ENCODE measurements at places on chromosomes 1 and 21.

DNA sequence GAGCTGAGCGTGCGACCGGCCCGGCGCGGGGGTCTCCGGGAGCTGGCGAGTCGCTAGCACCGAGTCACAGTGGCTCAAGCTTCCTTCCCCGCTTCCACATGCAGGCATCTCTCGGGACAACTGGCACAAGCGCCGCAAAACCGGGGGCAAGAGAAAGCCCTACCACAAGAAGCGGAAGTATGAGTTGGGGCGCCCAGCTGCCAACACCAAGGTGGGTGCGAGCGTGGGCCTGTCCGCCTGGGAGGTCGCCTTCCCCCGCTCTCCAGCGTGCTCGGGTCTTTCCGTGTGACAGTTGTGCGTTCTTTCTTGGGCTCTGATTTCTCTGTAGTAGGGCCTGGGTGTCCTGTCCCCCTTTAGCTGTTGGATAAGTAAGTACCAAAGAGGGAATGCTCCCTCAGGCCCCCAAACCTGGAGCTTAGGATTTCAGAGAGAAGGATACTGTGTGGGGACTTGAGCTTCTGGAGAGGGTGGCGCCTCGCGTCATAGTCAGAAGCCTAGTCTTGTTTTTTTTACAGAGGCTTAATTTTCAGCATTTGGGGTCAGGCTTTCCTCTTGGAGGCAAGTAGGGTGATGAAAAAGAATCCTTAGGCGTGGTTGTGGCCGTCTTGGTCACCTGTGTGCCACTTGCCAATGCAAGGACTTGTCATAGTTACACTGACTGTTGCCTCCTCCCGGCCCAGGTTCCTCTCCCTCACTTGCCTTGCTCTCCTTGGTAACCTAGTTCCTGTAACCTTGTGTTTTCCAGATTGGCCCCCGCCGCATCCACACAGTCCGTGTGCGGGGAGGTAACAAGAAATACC is 790 bp downstream of the RPS8 start:
- DNase-seq = peak; percentile 45

DNA sequence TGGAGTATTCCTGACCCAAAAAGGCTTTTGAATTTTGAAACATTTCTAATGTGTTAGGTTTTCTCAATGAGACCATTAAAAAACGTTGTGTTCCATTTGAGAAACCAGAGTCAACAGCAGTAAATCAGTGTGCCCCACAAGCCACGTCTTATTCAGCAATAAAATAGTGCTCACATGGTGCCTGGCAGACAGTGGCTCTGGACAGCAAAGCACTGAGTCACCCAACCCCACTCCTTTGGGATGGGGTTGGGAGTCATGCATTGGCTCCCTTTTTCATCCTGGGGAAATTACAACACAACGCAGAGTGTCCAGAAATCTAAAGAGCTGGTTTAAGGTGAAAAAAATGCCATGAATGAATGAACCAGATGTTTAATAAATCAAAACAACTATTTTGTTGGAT is 46.5 kb downstream of the KCNJ15 start:
- peak; percentile 34 for DNase-seq

DNA sequence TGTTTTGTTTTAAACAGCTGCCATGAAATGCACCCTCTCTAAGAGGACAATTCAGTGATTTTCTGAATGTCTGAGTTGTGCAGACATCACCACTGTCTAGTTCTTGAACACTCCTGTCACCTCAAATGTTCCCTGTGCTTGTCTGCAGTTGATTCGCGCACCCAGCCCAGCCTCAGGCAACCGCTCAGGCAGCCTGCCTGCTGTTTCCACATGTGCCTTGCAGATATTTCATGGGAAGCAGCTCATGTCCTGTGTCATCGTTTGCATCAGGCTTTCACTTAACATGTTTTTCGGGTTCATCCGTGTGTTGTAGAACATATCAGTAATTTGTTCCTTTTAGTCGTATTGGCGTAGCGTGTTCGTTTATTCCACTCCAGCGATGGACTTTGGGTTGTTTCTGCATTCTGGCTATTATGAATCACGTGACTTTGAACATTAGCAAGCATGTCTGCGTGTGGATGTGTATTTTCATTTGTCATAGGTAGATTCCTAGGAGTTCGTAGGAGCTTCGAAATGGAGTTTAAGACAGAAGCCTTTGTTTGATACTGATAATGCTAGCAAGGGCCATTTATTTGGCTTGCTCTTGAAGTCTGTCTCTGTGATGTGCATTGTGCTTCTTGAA is 12.1 kb downstream of the ADARB1 start:
- no peak for DNase-seq

DNA sequence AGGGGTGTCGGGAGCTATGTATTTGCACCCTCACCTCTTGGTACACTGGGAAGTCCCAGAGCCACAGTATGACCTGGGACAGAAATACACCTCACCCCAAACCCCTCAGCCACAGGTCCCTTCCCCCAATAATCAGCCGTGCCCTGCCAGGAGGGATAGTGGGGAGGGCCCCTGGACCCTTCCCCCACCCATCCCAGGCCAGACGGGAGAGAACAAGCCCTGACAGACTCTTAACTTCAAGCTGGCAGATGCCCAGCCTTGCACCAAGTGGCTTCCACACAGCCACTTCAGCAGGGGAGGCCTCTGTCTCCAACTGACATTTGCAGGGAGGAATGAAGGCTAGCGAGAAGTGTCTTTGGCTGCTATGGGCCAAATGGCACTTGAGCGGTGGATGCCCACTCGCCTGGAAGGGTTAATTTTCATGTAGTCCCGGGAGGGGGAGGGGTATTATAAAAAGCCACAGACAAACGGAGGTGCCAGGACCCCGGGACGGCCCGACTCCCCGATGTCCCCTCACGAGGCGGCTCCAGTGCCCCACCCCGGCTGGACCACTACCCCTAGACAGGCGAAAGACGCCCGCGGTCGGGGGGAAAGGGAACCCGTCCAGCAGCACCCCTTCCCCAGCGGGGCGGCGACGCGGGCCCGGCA is 495 bp downstream of the SYNC start:
- no peak for DNase-seq

GRCh38 chr1:24564695-24565094 is 8.8 kb downstream of the NCMAP start:
- no peak for DNase-seq

DNA sequence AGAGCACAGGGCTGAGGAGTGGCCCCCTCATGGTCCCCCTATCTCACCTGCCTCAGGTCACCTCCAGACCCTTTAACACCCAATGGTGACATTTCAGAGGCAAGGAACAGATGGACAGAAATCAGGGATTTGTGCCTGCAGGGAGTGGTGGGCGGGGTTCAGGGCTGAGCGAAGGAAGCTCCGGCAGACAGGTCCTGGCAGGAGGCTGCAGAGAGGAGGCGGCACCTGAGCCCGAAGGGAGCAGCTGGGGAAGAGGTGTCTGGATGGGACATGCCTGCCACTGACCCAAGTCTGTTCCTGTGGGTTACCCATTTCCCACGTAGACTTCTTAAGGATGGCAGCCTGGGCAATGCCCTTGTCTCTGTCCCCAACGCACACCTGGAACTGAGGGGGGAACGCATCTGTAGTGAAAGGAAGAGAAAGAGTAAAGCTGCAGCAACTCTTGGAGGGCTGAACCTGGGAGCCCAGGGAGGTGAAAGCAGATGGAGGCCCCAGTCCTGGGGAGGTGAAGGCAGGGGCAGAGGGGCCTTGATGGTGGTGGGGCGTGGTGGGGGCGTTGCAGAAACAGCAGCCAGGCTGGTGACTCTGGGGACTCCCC is 61.6 kb upstream of the ADARB1 start:
- DNase-seq = no peak

DNA sequence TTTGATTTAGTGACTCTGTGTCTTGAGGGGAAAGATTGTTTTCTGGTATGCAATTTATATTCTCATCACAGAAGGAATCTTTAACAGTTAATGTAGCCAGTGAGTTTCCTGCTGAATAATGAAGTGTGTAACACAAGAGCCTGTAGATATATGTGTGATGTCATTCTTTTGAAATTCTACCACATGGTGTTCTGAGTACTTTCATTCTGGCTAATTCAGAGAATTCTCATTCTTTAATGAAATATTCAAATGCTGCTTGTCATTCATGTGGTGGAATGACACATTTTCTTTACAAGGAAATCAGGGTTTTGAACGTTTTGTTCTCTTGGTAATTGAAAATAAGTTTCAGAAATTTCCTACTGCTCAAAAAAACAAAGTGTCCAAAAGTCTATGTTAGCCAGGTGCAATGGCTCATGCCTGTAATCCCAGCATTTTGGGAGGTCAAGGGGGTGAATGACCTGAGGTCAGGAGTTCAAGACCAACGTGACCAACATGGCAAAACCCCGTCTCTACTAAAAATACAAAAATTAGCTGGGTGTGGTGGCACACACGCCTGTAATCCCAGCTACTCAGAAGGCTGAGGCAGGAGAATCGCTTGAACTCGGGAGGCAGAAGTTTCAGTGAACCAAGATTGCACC is 79.6 kb downstream of the MAP3K21 start:
- DNase-seq = no peak

DNA sequence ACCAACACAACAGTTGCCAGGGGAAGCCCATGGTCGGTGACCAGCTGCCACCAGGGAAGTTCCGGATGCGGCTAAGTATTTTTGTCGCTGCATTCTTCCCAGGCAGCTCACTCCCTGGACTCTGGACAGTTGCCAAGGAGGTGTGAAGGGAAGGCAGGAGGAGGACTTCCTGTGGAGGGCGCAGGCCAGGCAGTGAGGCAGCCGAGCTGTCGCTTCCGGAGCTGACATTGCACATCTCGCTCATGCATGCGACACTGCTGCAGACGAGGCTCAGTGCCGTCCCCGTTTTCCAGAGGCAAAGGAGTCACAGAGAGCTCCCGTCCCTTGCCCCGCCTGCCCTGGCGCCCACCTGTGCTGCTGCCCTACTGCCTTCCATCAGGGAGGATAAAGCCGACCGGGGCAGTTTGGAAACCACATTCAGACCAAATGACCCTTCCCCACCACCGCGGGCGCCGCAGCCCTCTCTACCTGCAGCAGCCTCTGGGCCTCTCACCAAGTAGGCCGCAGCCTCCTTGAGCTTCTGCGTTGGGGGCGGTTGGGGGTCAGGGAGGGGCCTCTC is 81.4 kb downstream of the NENF start:
- peak; percentile 55 for DNase-seq

DNA sequence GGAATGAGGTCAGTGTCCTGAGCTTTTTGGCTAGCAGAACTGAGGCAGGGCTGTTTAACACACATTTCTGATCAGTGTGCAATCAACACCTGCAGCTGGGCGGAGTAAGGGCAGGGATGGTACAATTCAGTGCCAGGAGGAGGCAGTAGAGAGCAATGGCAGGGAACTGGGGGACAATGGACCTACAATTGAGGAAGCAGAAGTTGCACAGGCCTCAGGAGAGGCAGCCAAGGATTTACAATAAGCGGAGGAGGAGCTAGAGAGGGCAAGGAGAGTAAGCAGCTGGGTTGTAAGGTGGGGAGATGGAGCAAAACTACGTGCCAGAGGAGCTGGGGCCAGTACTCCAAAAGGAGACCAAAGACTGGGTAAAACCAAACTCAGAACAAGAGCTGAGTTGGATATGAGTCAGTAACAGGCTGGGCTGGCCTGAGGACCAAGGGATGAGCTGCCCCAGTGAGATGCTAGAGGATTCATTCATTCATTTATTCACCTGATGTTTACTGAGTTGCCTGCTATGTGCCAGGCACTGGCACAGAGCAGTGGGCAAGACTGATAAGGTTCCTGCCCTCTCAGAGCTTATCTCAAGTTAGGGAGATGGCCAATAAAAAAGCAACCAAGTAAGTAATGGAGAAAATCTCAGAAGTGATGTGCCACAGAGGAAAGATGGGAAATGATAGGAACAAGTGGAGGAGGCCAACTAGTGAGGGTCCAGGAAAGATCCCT is 10.4 kb upstream of the GALE start:
- DNase-seq = peak; percentile 94

DNA sequence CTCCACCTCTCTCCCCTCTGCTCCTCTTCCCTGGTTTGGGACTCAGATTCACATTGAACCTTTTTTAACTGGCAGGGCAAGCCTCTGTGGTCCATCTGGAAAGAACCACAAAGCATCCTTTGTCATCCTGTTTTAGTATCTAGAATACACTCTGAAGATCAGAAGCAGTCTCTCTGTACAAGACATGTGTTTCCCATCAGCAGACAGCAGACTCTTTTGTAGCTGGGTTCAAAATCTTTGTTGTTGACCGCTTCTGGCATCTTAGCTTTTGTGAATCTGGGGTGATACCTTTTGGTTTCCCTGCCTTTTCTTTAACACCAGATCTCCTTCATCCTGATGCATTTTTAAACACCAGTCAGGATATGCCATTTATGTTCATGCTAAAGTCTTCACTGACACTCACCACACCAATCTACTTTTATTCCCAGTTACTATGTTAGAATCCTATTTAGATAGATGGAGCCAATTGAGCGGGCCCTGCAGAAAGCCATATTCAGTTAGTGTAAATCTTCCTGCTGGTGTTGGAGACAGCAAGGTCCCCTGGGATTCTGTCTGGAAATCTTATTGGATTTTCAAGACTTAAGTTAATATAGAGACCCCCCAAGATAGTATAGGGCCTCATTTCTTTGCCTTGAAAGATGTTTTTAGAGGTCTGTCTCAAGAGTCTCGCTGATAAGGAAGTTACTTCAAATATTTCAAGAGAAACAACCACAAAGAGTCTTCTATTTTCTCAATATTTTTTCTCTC is 51.1 kb downstream of the ST6GALNAC3 start:
- DNase-seq = no peak

DNA sequence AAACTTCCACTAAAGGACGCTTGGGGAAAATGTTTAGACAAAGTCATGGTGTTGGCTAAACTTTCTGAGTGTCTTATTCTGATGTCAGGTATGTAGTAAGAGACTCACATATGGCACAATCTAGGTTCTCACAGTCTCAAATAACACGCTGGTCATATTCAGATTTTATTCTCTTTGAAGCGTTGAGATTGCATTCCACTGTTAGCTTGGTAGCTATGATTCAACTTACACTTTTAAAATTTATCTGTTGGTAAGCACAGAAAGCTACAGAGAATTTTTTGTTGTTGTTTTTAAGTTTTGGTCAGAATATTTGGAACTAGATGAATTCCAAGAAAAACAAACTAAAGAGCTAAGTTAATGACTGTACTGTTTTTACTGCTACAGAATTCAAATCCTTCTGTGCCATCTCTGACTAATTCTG is 126.7 kb downstream of the PRRX1 start:
- DNase-seq = no peak

- no peak for DNase-seq
Measured at GRCh38 chr1:224149709-224150108, 33.3 kb upstream of the DEGS1 start.

- no peak for DNase-seq
Measured at GRCh38 chr1:32208891-32209328, at the start of gene DCDC2B. TSS of gene DCDC2B (plus strand) at chr1:32209089. CDS start at chr1:32209094, 5 bp downstream.

- no peak for DNase-seq
Measured at GRCh38 chr1:228161866-228162265, 3.7 kb upstream of the IBA57 start.

DNA sequence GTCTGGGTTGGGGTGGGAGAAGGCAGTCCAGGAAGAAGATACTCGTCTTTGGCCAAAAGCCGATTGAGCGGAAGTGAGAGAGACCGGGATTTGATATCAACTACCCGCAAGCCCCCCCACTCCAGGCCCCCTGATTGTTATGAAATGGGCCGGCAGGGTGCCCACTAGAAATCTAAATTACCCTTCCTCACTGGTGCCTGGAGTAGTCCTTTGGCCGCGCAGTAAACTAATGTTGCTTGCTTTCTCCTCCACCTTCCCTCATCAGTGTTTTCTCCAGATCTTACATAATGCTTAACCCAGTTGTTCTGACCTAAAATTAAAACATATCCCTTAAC is 119.2 kb upstream of the BARHL2 start:
- DNase-seq = no peak

- no peak for DNase-seq
Measured at GRCh38 chr1:32693455-32694174, 9.0 kb downstream of the SYNC start.

GRCh38 chr1:175904808-175905207 is 161.4 kb upstream of the TNR start:
- no peak for DNase-seq

- no peak for DNase-seq
Measured at GRCh38 chr1:18484721-18485120, 4.0 kb downstream of the KLHDC7A start.

Data from suppressor macrophage (primary cell).